Upper lobe of left lung (tissue), 6 donors: ENCODE measurements at places on chromosomes 3 and 15.

- DNase-seq, result no peak
These were observed 35.4 kb downstream of the AADACL2 start for GRCh38 chr3:151769175-151769574.

GRCh38 chr15:89477411-89478242 lies 18.8 kb downstream of the RHCG start:
- no peak for DNase-seq

DNA sequence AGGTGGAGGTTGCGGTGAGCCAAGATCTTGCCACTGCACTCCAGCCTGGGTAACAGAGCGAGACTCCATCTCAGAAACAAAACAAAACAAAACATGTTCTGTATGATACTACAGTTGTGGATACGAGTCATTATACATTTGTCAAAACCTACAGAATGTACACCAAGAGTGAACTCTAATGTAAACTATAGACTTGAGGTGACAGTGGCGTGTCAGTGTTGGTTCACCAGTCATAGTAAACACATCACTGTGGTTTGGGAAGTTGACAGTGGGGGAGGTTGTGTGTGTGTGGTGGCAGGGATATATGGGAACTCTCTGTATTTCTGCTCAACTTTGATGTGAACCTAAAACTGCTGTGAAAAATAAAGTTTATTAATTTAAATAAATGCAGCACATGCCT lies 33.0 kb upstream of the GNB5 start:
- no peak for DNase-seq

GRCh38 chr3:37765591-37766488 lies 95.8 kb upstream of the CTDSPL start:
- DNase-seq, result peak; percentile 39

GRCh38 chr15:62248277-62248984 lies 83.3 kb upstream of the C2CD4B start:
- no peak for DNase-seq

GRCh38 chr3:194064380-194065332 lies 71.3 kb upstream of the HES1 start:
- DNase-seq, result no peak

- DNase-seq, result no peak
These were observed 111.8 kb upstream of the MBNL1 start for GRCh38 chr3:152156880-152157279.

- no peak for DNase-seq
These were observed 91.7 kb upstream of the NAALADL2 start for GRCh38 chr3:174767406-174767805.

DNA sequence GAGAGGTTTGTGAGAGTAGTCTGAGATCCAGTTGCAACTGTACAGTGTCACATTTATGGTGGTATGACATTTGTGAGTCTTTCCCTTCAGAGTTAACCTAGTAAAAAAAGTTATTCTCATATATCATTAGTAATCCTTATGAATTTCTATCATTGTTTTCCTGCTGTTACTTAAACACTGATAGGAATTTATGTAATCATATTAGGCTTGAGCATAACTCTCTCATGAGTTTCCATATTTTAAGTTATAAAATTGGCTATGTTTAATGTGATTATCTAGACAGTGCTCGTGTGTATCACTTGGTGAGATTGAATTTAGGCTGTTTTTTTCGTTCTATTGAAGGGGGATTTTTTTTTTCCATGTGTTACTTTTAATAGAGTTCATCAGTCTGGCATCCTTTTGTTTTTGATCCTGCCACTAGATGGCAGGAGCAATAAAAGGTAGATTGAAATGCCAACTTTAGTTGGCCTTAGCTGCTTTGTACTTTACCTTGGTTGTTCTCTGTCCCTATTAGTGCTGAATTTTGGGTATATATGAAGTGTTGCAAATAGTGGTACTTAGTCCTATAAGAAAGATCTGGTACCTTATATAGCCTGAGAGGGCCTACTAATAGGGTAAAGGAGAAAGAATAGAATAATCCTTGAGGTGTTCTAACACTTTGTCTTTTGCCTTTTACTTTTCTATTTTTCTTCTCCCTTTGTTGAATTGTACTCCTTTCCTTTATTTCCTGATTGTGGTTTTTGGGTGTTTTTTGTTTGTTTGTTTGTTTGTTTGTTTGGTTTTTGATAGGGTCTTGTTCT lies 17.9 kb downstream of the STT3B start:
- DNase-seq, result no peak
